ENCODE measurements at places on chromosomes 3 and 15.

- DNase-seq = no peak
Measured at GRCh38 chr3:126446301-126446700, 29.4 kb downstream of the ZXDC start.

GRCh38 chr3:197014942-197015575, 14.6 kb downstream of the MELTF start:
- no peak for DNase-seq

DNA sequence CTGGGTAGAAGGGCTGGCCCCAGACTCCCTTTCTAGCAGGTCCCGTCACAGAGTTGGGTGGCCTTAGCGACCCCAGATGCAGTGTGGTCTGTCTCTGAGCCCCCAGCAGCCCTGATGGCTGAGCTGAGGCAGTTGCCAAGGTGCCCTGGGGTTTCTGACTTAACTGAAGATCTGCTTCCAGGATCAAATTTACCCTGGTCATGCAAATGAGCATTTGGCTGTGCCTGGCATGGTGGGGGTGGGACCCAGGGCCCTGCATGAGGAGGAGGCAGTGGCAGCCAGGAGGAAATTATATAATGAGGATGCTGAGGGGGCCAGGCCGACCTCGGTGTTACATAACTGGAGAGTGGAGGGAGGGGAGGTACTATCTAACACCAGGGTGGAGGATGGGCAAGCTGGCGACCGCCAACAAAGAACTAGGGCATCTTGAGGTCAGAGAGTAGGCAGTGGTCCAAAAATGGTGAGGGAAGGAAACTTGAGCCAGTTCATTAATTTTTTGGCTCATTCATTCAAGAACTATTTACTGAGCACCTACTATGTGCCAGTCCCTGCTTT, 16.4 kb downstream of the PLEKHO2 start:
- peak; percentile 28 for DNase-seq

DNA sequence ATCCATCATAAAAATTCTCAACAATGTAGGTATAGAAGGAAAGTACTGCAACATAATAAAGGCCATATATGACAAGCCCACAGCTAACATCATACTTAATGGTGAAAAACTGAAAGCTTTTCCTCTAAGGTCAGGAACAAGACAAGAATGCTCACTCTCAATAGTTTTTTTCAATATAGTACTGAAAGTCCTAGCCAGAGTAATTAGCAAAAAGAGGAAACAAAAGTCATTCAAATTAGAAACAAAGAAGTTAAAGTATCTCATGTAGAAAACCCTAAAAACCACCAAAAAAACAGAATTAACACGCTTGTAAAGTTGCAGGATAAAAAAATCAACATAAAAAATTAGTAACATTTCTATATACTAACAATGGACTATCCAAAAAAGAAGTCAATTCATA, 61.8 kb downstream of the MYH15 start:
- no peak for DNase-seq

- DNase-seq = peak; percentile 45
Measured at GRCh38 chr3:127690823-127691452, 18.2 kb downstream of the ABTB1 start.

DNA sequence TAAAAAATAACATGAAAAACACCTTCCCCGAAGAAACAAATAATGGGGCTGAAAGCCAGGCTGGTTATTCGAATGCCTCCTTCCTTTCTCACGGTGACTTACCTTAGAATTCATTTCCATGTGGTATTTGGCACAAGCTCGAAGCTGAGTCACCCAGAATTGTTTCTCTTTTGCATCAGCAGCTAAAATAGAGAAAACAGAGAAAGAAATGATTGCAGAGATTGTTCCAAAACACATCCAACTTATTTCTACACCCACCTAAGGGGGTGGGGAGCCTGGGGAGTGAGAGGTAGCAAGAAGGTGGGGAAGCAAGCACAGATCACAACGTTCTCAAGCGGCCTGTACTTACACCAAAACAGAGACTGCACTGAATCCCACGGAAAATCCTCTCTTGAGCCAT, 104.7 kb downstream of the OSBPL10 start:
- peak; percentile 85 for DNase-seq

- peak; percentile 14 for DNase-seq
Measured at GRCh38 chr3:46356909-46357308, 3.0 kb downstream of the CCR2 start.

- DNase-seq = peak; percentile 76
Measured at GRCh38 chr15:60408463-60408981, 10.7 kb upstream of the ANXA2 start.

GRCh38 chr3:78025916-78026315, 986.0 kb downstream of the ROBO2 start:
- DNase-seq = no peak

Data from Caki2 (cell line).